GM18507 (cell line): ENCODE measurements at places on chromosomes 5 and 9.

GRCh38 chr5:168120401-168121137 lies 170.9 kb upstream of the WWC1 start:
- DNase-seq = no peak

DNA sequence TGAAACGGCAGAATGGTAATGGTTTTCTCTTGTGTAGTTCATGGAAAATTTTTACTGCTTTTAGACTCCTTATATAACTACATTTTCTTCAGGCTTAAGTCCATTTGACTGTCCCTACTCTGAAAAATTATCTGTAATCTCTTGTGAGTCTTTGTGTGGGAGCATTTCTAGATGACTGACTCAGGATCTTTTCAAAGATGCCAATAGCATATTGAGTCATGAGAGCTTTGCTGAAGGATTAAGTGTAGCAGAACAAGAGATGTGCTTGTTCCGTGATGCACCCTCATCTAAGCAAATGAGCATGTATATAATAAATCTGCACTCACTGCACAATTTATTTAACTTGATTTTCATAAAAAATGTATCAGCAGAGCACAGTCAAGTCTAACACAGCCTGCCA lies 298.7 kb upstream of the CDH6 start:
- DNase-seq = no peak

DNA sequence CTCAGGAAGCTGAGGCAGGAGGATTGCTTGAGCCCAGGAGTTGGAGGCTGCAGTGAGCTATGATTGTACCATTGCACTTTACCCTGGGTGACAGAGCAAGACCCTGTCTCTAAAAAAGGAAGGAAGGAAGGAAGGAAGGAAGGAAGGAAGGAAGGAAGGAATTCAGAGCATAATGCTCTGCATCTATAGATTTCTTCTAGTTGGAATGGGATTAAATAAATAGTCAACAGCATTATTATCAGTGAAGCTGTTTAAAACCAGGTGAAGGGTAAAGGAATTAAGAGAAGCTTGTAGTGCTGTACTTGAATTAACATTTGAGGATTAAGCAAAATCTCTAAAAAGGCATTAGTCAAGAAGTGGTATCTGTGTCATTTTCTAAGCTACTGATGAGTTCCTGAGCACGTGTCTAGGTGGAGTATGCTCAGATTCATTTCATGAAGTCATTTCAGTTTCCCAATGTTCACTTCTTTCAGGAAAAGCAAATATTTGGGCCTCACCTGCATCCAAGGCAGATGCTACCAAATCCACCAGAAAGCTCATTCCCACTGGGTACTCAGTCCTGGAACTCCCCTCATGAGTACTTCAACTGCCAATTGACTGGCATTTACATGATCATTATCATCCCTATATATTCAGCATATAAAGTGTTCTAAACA lies 8.4 kb downstream of the PDE6A start:
- DNase-seq = no peak

DNA sequence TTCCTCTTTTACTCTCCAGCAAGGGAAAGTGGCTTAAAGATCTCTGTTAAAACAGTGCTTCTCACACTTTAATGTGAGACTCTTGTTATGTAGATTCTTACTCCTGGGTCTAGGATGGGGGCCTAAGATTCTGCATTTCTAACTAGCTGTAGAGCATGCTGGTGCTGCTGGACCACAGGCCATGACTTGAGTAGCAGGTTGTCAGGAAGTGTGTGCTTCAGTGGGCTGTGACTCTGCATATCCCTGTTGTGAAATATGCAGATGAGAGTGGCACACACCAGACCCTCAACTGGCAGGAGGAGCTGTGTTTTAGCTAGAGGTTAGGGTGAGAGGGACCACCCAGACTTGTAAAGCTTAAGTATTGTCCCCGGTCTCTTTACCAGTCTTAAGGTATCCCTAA lies 191.1 kb upstream of the DMRT1 start:
- DNase-seq = no peak

- peak; percentile 50 for DNase-seq
Observed at GRCh38 chr9:125558453-125559092, 148.4 kb downstream of the MAPKAP1 start.

- DNase-seq = no peak
Observed at GRCh38 chr5:132083071-132083678, 9.6 kb downstream of the CSF2 start.

DNA sequence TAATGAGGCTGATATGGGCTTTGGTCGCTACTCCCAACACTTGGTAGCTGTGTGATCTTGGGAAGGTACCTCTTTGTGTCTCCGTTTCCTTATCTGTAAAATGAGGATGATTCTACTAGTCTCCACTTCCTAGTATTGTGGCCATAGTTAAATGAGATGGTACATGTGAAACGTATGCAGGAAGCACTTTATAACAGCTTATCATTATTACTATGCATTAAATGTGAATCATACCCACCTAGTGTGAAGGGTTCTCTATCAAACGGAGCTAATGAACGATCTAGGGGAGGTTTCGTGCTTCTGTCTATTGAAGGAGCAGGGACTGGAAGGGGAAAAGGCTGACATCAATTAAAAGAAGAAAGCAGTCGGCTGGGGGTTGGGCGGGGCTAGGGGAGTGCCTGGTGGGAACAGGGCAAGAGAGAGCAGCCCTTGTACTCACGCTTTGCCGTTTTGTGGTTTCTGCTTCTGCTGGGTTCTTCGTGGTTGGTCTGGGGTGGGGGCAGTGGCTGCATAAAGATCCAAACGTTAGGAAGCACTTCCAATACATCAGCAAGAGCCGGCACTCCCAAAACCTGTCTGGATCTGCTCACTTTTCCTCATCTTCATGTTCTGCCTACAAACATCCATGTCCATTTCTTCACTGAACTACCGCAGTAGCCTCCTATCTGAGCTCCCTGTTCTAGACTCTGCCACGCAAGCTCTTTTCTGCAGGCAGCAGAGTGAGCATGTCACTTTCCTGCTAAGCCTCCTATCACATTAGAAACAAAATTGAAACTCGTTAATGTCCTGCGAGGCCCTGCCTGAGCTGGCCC lies 30.8 kb downstream of the LCP2 start:
- no peak for DNase-seq

GRCh38 chr9:77877976-77878375 lies 153.6 kb downstream of the GNAQ start:
- DNase-seq = no peak

DNA sequence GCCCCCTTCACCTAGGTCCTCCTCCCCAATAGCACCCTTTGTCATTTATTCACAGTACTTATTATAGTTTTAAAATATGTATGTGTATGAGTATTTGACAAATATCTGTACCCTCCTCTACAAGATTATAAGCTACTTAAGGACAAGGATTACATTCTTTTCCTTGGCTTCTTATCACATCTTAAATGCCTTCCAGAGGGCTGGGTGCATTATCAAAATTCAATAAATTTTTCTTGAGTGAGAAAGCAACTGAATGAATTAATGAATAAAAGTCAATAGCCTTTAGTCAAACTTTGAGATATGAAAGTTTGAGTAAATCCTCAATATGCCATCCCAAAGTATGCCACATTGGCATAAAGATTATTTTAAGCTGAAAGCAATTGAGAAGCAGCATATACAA lies 621.7 kb downstream of the DNAH5 start:
- no peak for DNase-seq
